ENCODE measurements at places on chromosomes 1 and 21. TPM values are rescaled to one million over a fixed set of nuclear protein-coding genes. Genes with fewer than 3 reads are reported as not detected.

Gene SYNC
- 6.9 TPM for polyA plus RNA-seq

Gene PLPPR5
- 0.13 TPM for polyA plus RNA-seq

Gene HSF2BP
- 0.46 TPM for polyA plus RNA-seq

Gene B3GALT5
- 9.6 TPM for polyA plus RNA-seq

Gene KANK4
- polyA plus RNA-seq = 0.66 TPM

Gene RPS6KA1
- 116 TPM for polyA plus RNA-seq

DNA sequence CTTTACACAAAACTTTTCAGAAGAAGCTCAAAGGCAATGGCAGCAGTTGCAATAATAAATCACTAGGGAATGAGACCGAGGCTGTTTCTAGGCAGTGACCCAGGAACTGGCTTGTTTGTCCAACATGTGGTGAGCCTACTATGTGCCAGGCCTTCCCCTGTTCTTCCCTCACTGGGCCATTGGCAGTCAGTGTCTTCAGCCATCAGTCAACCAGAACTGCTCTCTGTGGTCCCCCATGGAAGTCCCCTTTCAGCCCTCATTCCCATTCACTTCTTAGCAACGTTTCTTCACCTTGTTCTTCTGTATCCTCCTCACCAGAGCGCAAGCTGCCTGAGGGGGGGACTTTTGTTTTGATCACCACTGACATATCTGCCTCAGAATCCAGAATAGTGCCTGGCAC, 274.1 kb downstream of the RRAGC start:
- no peaks in the 10 kb centered on the region for H3K4me1 ChIP-seq
- DNase-seq = no peak
- no peak overlapping the region for H3K27ac ChIP-seq
- H3K27me3 ChIP-seq = peaks cover 8% of the 10 kb centered on the region

- H3K27me3 ChIP-seq = no peaks in the 10 kb centered on the region
- peaks cover 42% of the 10 kb centered on the region for H3K4me1 ChIP-seq
- no peaks in the 10 kb centered on the region for H3K36me3 ChIP-seq
- H3K4me3 ChIP-seq = peak overlapping the region; percentile 16
Observed at GRCh38 chr21:39388038-39388810, 39.3 kb upstream of the HMGN1 start.

DNA sequence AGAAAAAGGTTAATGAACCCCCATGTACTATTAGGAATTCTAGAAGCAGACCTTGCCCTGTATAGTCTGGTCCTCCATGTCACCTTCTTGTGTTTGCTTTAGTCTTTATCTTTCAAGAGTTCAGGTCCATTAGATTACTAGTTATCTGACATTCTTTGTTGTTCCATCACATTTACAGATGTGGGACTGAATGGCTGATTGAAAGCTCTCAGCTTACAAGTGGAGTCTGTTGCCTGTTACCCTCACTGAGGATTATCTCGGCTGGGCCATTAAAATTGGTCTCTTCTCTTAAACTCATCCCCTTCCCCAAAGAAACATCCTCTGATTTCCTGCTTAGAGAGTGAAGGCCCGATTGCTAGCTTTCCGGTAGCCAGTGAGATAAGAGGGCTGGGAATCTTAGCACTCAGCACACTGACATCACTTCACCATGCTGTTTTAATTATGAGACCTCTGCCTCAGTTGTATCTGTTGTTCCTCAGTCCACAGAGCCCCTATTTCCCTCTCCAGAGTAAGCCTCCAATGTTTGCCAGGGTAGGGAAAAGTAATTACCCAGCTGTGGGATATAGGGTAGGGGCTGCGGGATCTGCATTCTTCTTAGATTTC, 76.8 kb downstream of the LPGAT1 start:
- no peak for DNase-seq
- H3K27ac ChIP-seq = no peak overlapping the region
- H3K27me3 ChIP-seq = no peaks in the 10 kb centered on the region
- no peak overlapping the region for H3K4me3 ChIP-seq

DNA sequence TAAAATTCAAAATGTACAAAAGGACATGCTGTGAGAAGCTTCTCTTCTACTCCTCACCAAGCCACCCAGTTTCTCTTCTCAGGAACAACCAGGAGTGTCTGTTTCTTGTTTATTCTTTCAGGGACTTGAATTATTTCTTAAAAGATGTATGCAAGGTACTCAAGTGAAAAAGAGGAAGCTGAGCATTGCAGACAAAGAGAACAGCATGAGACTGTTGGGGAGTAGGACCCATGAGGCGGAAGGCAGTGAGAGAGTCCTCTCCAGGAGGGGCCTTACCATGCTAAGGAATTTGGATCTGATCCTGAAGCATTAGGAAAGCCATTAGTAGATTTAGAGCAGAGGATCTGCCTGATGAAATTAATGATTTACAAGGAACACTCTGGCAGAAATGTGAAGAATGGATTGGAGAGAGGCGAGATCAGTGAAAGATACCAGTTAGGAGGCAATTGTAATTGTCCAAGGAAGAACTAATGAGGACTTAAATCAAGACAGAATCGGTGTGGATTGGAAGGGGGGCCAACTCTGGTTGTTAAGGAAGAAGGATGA, 14.7 kb upstream of the SSX2IP start:
- H3K4me1 ChIP-seq = peaks cover 36% of the 10 kb centered on the region
- no peak overlapping the region for H3K4me3 ChIP-seq
- H3K27ac ChIP-seq = no peak overlapping the region
- no peaks in the 10 kb centered on the region for H3K36me3 ChIP-seq

GRCh38 chr21:29385934-29386520, 87.3 kb downstream of the BACH1 start:
- H3K4me1 ChIP-seq = no peaks in the 10 kb centered on the region
- H3K27me3 ChIP-seq = no peaks in the 10 kb centered on the region
- no peak overlapping the region for H3K4me3 ChIP-seq
- no peak overlapping the region for H3K27ac ChIP-seq
- DNase-seq = no peak
- H3K36me3 ChIP-seq = no peaks in the 10 kb centered on the region

DNA sequence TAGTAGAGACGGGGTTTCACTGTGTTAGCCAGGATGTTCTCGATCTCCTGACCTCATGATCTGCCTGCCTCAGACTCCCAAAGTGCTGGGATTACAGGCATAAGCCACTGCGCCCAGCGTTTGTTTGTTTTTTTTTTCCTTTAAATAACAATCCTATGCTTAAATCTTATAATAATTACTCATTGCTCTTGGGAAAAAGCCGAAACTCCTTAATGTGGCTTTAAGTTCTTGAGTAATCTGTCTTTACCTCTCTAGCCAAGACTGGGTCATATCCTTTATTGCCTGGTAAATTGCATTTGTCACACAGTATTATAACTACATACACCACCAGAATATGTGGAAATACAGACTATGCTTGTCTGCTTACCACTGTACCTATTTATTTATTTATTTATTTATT, 97.1 kb downstream of the MACF1 start:
- no peak overlapping the region for H3K4me3 ChIP-seq
- no peaks in the 10 kb centered on the region for H3K4me1 ChIP-seq
- DNase-seq = no peak

- DNase-seq = no peak
- no peaks in the 10 kb centered on the region for H3K36me3 ChIP-seq
- no peak overlapping the region for H3K27ac ChIP-seq
- H3K4me3 ChIP-seq = no peak overlapping the region
- no peaks in the 10 kb centered on the region for H3K27me3 ChIP-seq
- no peaks in the 10 kb centered on the region for H3K4me1 ChIP-seq
Observed at GRCh38 chr1:231091831-231092301, 51.8 kb upstream of the FAM89A start.

- DNase-seq = no peak
- no peaks in the 10 kb centered on the region for H3K4me1 ChIP-seq
- no peak overlapping the region for H3K27ac ChIP-seq
- no peaks in the 10 kb centered on the region for H3K36me3 ChIP-seq
- H3K27me3 ChIP-seq = no peaks in the 10 kb centered on the region
Observed at GRCh38 chr1:92708368-92708950, 76.4 kb downstream of the EVI5 start.

DNA sequence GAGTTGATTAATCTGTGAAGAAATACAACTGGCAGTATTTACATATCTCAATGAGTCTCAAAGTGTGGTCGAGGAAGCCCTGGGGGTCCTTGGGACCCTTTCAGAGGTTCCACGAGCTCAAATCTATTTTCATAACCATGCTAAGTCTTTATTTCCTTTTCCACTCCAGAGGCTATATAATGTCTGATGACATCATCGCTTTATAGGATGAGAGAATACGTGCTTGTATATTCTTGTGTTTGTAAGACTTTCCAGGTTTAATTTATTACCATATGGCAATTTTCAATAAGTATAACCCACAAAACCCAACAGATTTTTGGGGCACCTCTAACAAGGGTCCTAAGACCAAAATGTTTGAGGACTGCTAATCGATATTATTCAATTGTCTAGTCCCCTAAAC, 1.4 kb upstream of the SLC19A2 start:
- DNase-seq = no peak
- H3K27me3 ChIP-seq = no peaks in the 10 kb centered on the region
- peak overlapping the region; percentile 92 for H3K4me3 ChIP-seq
- H3K36me3 ChIP-seq = no peaks in the 10 kb centered on the region
- peak overlapping the region; percentile 97 for H3K27ac ChIP-seq
- H3K4me1 ChIP-seq = peaks cover 42% of the 10 kb centered on the region

DNA sequence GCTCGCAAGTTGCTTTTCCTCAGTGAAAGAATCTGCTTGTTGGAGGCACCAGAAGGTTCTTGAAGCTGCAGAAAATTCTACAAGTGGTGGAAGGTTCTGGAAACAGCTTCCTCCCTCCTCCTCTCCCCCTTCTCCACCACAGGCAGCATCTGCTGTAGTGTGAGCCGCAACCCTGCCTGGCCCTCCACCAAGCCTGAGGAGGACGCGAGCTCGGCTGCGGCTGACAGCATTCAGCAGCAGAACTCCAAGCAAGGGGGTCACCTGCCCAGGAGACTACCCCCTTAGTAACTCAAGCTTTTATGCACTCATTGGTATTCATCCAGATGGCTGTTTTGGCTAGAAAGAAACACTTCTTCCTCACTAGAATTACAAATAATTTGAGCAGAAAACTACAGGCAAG, 48.8 kb upstream of the CLDN14 start:
- no peak for DNase-seq
- H3K27ac ChIP-seq = no peak overlapping the region
- no peaks in the 10 kb centered on the region for H3K4me1 ChIP-seq
- no peak overlapping the region for H3K4me3 ChIP-seq
- no peaks in the 10 kb centered on the region for H3K36me3 ChIP-seq

Data from sigmoid colon (tissue), 7 donors.